ENCODE measurements at places on chromosomes 5 and 9.
A peak's percentile ranks its signal among the peaks of the same experiment; 100 is the strongest.

DNA sequence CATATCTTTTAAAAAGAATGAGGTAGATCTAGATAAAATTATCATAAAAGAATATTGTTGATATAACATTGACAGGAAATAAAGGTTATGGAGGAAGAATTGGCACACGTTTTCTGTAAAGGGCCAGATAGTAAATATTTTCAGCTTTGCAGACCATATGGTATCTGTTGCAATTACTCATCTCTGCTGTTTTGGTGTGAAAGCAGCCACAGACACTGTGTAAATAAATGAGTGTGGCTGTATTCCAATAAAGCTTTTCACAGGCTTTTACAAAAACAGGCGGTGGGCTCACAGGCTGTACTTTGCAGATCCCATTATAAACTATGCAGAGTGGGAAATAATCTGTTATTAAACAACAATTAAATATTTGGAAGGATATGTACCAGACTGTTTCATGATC is 87.4 kb downstream of the SGCD start:
- DNase-seq, result no peak

DNA sequence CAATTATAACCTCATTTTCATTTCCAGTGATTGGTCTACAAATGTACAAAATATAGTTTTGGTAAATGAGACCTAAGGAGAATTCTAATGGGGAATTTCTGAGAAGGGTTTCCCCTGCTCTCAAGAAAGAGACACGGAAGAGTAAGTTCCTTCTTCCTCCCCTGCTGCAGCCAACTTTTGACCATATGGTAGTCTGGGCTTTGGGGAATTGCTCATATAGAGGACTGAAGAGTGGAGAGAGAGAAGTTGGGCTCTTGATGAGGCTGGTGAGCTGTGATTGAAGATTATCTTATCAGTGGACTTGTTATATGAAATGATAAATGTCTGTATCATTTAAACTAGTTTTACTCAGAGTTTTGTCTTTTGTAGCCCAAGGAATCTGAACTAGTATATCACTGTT is 4.3 kb upstream of the LNPEP start:
- peak; percentile 79 for DNase-seq

GRCh38 chr5:65073250-65073661 is 304.5 kb downstream of the CWC27 start:
- DNase-seq, result no peak

DNA sequence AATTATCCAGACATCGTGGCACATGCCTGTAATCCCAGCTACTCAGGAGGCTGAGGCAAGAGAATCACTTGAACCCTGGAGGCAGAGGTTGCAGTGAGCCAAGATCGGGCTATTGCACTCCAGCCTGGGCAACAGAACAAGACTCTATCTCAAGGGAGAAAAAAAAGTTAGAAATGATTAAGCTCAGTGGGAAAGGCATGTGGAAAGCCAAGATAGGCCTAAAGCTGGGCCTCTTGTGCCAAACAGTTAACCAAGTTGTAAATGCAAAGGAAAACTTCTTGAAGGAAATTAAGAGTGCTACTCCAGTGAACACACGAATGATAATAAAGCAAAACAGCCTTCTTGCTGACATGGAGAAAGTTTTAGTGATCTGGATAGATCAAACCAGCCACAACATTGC is 43.0 kb downstream of the TBCA start:
- DNase-seq, result no peak

DNA sequence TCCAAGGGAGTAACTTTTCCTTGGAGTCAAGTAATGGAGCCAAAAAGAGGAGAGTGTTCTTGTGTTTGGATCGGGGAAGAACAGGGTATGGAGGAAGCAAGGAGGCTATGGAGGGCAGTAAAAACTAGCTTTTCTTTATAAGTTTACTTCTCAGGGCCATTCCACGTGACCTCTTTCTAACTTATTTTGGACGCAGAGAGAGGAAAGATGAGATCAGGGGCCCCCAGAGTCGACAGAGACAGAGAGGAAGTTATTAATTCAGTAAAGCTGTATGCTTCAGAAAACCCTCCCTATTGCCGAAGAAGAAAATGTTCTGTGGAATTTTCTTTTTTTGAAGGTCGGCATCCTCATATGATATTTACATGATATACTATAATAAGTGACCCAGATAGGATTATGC is 233.8 kb upstream of the MPDZ start:
- no peak for DNase-seq

DNA sequence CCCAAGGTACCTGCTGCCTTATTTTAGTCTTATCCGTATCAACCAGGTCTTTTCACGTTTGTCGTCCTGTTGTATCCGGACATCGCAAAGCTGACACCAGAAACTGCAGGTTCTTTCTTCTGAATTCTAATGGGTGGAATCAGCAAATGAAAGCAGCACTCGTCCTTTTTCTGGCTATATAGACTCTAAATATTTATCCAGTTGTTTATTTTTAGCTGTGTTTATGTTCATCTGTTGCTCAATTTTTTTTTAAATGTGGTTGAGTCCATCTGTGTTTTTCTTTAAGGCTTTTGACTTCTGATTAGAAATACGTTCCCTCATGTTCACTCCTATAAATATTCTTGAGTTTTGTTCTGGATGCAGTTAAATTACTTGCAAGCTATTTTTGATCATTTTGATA is 831.7 kb downstream of the MTRR start:
- no peak for DNase-seq

GRCh38 chr5:176880366-176881020 is 18.7 kb downstream of the HK3 start:
- no peak for DNase-seq

- DNase-seq, result no peak
These were observed 41.8 kb downstream of the GRAMD2B start for GRCh38 chr5:126464959-126465358.

- peak; percentile 62 for DNase-seq
These were observed 40.5 kb upstream of the CTSL start for GRCh38 chr9:87685441-87685840.

GRCh38 chr5:122141751-122142150 is 12.4 kb downstream of the ZNF474 start:
- no peak for DNase-seq

DNA sequence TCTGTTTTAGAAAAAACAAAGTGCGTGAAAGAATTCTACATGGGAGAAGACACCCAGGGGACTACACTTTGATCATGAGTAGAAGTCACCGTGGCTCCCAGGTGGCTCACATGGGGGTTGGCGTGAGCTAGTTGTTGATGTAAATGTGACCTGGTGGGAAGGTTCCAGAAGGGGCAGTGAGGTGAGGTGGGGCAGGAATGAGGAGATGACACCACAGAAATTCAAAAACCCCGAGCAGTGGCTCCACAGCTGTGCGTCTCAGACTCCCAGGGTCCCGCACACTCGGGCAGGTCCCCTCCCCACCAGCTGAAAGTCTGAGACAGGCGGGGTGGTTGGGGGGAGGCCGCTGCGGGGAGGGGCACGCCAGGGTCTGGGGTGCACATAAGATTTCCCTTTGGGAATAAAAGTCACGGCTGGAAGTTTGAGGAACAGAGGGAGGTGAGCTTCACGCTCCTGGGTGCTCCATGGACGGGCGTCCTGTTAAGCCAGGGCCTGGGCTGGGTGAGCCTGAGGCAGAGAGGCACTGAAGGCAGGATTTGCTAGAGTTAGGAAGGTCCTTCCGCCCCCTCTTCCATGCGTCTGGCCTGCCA is 29.9 kb downstream of the GLT6D1 start:
- DNase-seq, result no peak

DNA sequence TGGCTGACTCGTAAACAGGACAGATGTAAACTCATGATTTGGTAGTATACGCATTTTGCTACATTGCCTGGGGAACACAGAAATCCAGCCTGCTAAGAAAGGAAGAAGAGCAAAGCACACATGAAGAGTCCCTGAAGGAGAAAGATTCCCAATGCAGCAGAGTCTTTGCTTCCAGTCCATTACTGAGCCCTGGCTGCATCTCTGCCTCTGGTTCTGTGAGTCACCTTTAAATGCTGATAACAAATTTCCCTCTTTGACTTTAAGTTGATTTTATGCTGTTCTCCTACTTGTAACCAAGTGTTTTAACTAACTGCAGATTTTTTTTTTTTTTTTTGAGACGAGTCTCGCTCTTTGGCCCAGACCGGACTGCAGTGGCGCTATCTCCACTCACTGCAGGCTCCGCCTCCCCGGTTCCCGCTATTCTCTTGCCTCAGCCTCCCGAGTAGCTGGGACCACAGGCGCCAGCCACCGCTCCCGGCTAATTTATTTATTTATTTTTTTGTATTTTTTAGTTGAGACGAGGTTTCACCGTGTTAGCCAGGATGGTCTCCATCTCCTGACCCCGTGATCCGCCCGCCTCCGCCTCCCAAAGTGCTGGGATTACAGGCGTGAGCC is 8.5 kb upstream of the PRXL2C start:
- DNase-seq, result no peak

DNA sequence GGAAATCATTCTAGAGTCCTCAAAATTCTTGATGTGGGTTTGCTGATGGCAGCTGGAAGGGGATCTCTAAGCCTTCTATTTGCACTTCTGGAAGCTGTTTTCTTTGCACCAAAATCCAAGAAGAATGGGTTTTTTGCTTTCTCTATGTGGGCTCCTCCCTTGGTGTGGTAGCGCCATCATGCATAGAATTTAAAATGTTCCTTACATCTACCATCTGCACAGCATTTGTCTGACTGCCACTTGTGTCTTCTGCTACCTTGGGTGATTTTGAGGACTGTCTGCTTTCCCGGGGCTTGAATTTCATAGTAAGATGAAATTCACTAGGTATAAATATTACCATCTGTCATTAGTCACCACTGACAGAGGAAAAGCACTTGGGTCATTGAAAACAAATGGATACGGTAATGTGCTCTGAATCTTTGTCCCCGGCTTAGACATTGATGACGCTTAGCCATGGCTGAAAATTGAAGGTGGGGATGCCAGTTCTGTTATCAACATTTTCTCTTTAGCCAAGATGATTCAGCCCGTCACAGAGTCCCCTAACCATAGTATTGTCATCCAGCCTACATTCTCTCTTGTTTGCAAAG is 30.0 kb downstream of the SNX30 start:
- no peak for DNase-seq

GRCh38 chr5:82754759-82755158 is 322.4 kb downstream of the TMEM167A start:
- peak; percentile 37 for DNase-seq

GRCh38 chr5:134289509-134290113 is 63.7 kb upstream of the PPP2CA start:
- DNase-seq, result peak; percentile 84

GRCh38 chr9:81113453-81114124 is 575.8 kb downstream of the TLE1 start:
- peak; percentile 42 for DNase-seq

DNA sequence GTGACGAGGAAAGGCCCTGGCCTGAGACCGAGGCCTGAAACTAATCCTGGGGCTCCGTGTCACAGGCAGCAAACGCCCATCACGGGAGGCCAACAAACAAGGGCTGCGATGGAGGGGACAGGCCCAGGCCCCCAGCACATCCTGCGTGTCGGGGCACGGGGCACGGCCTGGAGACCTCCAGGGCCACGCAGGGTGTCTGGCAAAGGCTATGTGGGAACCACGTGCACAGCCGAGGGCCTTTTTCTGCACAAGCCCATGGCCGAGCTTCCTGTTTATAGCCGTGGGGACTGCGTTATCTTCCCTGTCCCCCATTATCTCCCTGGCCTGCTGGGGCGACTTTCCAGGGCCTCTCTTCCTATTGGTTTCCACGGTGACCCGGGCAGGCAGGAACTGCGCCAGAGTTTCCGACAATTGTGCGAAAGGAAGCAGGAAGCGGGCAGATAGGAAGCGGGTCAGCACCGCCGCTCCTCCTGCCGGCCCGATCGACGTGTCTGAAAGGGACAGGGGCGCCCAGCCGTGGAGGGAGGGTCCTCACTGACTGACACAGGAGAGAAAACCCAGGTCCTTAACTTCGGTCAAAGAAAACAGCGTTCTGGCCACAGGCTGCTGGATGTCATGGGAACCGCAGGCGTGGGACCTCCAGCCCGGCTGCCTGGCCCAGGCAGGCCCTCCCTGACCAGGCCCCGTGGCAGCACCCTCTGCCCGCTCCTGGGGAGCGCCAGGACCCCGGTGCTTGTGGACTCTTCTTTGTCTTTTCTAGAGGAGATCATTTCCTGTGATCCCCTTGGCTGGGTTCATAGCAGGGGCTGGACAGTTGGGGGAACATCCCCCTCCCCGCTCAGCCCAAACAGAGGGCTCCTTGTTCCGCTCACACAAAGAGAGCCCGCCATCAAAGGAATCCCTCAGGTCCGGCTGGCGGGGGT is 29.1 kb upstream of the SEC16A start:
- DNase-seq, result no peak

DNA sequence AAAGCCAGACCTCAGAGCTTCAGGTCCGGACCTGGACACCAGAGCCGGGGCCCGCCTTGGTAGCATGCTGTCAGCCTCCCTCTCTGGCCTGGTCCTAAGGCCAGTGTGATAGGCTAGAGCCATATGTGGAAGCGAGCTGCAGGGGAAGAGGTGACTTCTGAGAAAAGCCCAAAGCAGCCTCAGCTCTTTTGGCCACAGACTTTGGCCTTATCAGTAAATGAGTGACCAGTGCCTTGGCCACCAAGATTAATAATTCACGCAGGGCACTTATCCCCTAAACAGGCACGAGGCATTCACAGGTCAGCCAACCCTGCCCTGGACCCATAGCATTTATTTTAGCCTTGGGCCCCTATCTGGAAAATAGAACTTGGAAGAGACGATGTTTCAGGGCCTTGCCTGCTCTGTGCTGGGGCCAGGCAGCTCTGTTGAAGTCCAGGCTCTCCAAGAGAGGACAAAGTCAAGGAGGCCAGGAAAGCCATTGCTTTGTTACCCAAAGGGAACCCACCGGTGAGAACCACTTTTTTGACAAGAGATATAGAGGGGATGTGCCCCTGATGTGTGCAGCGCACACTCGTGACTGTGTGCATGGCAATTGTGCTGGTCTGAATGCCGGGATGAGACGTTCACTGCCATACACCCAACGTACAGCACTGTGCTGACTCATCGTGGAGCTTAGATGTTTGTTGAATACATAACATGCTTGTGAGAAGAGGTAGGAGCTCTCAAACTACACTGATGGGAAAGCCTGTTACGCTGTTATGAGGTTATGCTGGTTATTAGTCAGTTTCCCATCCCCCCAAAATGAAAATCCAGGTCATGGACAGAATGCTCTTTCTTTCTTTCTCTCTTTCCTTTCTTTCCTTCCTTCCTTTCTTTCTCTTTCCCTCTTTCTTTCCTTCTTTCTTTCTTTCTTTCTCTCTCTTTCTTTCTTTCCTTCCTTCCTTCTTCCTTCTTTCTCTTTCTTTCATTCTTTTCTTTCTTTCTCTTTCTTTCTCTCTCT is 5.0 kb upstream of the SLC34A1 start:
- peak; percentile 46 for DNase-seq

DNA sequence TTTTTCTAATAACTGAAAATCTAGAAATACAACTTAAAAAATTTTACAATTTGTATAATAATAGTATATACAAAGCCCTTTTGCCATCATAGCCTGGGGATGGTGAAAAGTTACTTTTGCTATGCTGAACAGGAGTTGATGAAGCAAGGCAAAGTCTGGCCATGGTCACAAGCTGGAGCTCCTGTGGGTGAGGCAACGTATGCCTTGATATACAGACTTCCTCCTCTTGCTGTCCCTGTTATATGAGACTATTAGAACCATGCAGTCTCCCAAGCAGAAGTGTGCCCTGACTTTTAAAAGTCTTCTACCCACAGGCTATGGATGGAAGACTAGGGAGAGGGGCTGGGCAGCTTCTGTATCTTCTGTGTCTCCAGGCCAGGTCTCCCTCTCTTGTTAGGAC is 15.7 kb downstream of the FAM151B start:
- peak; percentile 68 for DNase-seq

- DNase-seq, result no peak
These were observed 155.1 kb upstream of the ZNF462 start for GRCh38 chr9:106707738-106708474.

- DNase-seq, result no peak
These were observed 72.7 kb upstream of the NFIL3 start for GRCh38 chr9:91496351-91496750.

GRCh38 chr5:72326306-72326649 is 6.1 kb downstream of the PTCD2 start:
- DNase-seq, result no peak
